GM23338 (cell line): ENCODE measurements at places on chromosomes 4 and X.

DNA sequence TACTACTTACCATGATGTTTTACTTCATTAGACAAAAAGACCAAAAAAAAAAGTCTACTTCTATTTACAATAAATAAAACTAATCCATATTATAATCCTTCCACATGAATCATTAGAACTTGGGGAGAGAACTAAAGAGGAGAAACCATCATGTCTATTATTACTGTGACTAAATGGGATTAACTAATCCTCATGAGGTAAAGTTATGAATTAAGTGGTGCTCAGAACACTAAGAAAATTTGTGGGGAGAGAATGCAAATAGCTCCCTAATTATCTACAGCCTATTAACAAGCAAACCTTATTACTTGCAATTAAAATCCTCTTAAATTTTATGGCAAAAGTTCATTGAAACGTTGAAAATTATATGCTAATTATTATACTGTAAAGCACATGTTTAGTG is 68.8 kb downstream of the MAB21L2 start:
- no peak overlapping the region for H3K27ac ChIP-seq
- no peak for DNase-seq
- no peaks in the 10 kb centered on the region for H3K27me3 ChIP-seq
- no peaks in the 10 kb centered on the region for H3K36me3 ChIP-seq
- no peaks in the 10 kb centered on the region for H3K4me1 ChIP-seq
- no peak overlapping the region for H3K4me3 ChIP-seq

DNA sequence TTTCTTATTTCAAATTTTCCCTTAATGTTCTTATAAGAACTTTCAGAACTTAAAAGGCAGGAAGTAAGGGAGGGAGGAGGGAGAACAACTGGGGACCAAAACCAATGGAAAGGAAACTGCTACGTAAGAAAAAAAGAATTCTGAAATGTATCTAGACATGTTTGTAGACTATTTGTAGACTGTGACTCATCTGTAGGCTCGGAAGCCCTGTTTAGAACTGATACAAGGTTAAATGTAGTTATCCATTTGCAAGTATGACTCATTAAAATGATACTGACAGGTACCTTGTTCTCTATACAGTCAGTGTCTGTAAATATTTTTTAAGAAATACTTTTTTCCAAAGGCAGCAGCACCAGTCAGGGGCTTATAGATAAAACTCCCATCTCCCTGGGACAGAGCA is 202.0 kb downstream of the DHX15 start:
- no peaks in the 10 kb centered on the region for H3K36me3 ChIP-seq
- no peak overlapping the region for H3K27ac ChIP-seq
- H3K4me1 ChIP-seq: no peaks in the 10 kb centered on the region
- DNase-seq: no peak
- H3K27me3 ChIP-seq: no peaks in the 10 kb centered on the region

- H3K27ac ChIP-seq: no peak overlapping the region
- H3K4me1 ChIP-seq: no peaks in the 10 kb centered on the region
These were observed 11.0 kb downstream of the GRIA2 start for GRCh38 chr4:157231525-157231924.

GRCh38 chr4:40918330-40918729 is 168.6 kb downstream of the NSUN7 start:
- peaks cover 10% of the 10 kb centered on the region for H3K4me1 ChIP-seq
- no peak overlapping the region for H3K4me3 ChIP-seq
- no peaks in the 10 kb centered on the region for H3K27me3 ChIP-seq
- peak overlapping the region; percentile 68; the same call in 1 of the 2 replicates for H3K27ac ChIP-seq
- no peak for DNase-seq

DNA sequence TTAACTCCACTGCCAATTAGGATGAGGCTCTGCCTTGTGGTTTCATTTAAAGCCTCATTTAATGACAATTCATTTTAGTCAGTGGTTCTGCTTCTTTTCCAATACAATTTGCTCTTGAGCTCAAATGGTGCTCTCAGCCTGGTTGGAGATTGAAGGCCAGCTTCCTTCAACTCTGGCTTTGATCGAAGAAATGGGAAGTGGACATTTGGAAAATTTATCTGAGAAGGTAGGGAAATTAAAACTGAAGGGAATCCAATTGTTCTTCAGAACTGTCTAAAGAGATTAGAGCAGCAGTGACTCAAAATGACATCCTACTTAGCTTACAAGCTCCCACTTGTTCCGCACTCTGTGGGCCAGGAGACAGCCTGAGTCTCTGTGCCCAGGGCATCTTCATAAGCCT is 206.8 kb downstream of the SMARCA1 start:
- H3K27me3 ChIP-seq: no peaks in the 10 kb centered on the region
- H3K4me3 ChIP-seq: no peak overlapping the region

DNA sequence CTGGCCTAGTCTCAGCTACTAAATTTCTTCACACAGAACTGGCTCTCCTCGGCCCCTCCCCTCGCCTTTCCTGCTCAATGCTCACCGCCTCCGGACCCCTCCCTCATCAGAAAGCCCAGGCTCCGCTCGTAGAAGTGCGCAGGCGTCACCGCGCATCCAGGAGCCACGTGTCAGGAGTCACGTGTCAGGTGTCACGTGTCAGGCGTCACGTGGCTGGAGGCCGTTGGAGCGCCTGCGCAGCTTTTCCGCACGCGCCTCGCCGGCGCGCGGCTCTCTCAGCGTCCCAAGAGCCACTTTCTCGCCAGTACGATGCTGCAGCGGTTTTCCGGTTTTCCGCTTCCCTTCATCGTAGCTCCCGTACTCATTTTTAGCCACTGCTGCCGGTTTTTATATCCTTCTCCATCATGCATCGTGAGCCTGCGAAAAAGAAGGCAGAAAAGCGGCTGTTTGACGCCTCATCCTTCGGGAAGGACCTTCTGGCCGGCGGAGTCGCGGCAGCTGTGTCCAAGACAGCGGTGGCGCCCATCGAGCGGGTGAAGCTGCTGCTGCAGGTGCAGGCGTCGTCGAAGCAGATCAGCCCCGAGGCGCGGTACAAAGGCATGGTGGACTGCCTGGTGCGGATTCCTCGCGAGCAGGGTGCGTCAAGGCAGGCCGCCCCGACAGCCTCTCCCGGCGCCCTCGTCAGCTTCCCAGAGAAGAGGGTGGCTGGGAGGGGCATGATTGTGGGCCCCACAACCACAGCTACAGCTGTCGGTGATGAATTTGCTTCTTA is at the start of gene SLC25A31:
Gene SLC25A31, plus strand, starts transcription at position 259 of the 772 bp plus-strand sequence. Its CDS starts 146 bp downstream, at position 405.
- H3K27me3 ChIP-seq: no peaks in the 10 kb centered on the region
- no peak within 1 kb of the TSS for H3K4me3 ChIP-seq
- no peak within 1 kb of the TSS for H3K27ac ChIP-seq
- H3K36me3 ChIP-seq: no peaks in the 10 kb centered on the region
- peak; percentile 25 for DNase-seq

DNA sequence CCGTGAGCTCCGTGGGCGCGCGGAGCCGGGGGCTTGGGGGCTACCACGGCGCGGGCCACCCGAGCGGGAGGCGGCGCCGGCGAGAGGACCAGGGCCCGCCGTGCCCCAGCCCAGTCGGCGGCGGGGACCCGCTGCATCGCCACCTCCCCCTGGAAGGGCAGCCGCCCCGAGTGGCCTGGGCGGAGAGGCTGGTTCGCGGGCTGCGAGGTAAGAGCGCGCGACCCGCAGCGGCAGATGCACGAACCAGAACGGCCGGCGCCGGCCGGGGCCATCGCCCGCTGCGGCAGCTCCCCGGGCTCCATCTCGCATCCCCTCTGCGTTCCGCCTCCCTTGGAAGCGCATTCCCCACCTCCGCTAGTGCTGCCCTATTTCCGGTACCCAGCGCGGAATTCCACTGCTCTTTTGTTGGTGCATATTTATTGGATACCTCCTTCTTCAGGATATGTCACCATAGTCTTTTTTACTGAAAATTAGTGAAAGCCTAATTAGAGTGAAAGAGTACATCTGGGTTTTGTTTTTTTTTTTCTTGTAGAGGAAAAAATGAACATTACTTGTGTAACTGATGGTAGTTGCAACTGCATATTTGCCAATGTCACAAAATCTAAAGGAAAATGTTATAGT is 797 bp downstream of the PKD2 start:
- peak; percentile 86 for DNase-seq
- H3K4me3 ChIP-seq: peak overlapping the region; percentile 68
- H3K36me3 ChIP-seq: no peaks in the 10 kb centered on the region
- peaks cover 50% of the 10 kb centered on the region for H3K4me1 ChIP-seq
- peaks cover 21% of the 10 kb centered on the region for H3K27me3 ChIP-seq

DNA sequence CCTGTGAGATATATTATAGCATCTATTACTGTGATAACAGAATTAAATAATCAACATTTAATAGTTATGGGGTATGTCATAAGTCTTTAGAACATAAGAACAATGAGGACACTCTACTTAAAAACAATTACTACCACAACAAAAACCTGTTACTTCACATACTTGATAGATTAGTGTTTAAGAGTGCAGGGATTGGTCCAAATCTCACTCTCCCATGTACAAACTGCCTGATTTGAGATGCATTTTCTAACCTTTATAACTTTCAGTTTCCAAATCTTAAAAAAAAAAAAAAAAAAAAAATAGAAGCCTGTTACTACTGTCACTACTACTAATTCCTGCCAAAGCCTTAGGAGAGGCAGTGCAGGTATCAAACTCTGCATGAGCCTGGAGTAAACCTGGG is 5.6 kb downstream of the PCDH18 start:
- peaks cover 16% of the 10 kb centered on the region for H3K4me1 ChIP-seq
- DNase-seq: no peak
- H3K36me3 ChIP-seq: peaks cover 53% of the 10 kb centered on the region
- no peaks in the 10 kb centered on the region for H3K27me3 ChIP-seq

DNA sequence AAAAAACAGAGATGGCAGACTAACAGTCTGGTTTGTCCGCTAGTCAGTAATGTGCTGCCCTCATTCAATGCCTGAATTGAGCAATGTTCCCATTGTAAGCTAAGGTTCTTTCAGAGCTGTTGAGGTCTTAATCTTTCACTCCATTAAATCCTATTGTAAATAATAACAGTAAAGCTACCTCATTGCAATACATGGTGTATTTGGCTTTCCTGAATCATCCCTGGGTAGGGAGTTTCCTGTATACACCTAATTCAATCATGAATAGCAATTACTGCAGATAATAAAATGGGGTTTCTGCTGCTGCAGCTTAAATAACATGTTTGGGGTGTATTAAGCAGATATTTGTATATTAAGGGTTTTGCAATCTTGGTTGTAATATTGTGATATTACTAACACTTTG is 1100.2 kb upstream of the INTU start:
- H3K36me3 ChIP-seq: no peaks in the 10 kb centered on the region
- H3K4me1 ChIP-seq: no peaks in the 10 kb centered on the region
- DNase-seq: no peak
- H3K27me3 ChIP-seq: no peaks in the 10 kb centered on the region

DNA sequence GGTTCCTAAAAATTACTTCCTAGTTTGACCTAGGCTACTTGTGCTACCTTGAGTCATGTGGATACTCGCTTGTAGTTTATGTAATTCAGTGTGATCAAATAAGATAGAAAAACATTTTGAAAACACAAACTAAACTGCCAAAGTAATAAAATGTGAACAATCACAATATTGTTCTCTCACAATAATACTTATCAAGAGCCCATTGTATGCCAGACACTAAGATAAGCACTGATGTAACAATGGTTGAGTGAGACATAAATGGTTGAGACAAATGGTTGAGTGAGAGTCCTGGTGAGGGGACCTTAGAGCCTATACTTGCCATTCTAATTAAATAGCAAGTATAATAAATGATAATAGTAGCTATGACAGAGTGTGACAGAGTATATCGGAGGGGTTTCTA is 41.7 kb downstream of the RFC1 start:
- no peak overlapping the region for H3K4me3 ChIP-seq
- no peak overlapping the region for H3K27ac ChIP-seq
- no peak for DNase-seq
- H3K36me3 ChIP-seq: peaks cover 26% of the 10 kb centered on the region
- H3K4me1 ChIP-seq: no peaks in the 10 kb centered on the region
- H3K27me3 ChIP-seq: no peaks in the 10 kb centered on the region

GRCh38 chr4:186472948-186473347 is 82.4 kb downstream of the MTNR1A start:
- H3K27ac ChIP-seq: no peak overlapping the region
- H3K4me3 ChIP-seq: no peak overlapping the region
- peak; percentile 52 for DNase-seq
- peaks cover 5% of the 10 kb centered on the region; the same call in 1 of the 2 replicates for H3K4me1 ChIP-seq
- no peaks in the 10 kb centered on the region for H3K27me3 ChIP-seq

DNA sequence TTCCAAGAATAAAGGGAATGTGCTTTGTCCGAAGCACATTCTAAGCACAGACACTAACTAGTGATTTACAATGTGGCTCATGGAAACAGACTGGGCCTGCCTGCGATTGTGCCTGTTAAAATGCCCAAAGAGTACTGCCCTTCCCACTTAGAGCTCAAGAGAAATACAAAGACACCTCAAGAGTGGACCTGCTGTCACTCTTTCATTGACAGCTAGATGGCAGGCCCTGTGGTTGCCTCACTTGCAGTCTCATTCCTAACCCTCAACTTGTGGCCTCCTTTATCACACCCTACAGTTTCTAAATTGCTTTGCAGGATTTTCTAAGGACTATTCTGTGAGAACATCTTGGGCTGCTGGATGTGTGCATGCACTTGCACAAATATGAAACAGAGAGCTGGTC is 331.0 kb upstream of the EMCN start:
- H3K4me3 ChIP-seq: no peak overlapping the region
- DNase-seq: peak; percentile 48
- no peaks in the 10 kb centered on the region for H3K27me3 ChIP-seq
- no peak overlapping the region for H3K27ac ChIP-seq
- 0 out of 2 replicates have a peak, but pooled peaks cover 5% of the 10 kb centered on the region for H3K4me1 ChIP-seq

- H3K27me3 ChIP-seq: no peaks in the 10 kb centered on the region
- DNase-seq: no peak
- H3K27ac ChIP-seq: no peak overlapping the region
- peaks cover 11% of the 10 kb centered on the region for H3K4me1 ChIP-seq
These were observed 110.3 kb upstream of the KIT start for GRCh38 chr4:54547299-54548097.

DNA sequence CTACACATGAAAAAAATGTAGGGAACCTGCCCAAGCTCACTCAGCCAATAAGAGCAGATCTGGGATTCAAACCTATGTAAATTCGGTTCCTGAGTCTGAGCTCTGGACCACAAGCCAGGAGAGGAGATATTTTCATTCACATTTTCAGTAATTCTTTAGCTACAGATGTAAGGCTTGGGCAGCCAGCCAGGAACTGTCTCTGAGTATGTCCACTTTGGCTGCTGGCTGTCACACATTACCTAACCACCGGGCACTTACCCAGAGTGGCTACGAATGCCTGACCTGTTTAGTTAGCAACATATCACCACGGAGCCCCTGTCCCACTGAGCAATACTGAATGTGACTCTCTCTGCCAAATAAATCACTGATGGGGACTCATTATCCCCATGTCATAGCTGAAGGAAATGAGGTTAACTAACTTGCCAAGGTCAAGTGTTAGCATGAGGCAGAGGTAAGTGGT is 15.3 kb downstream of the USP46 start:
- peaks cover 58% of the 10 kb centered on the region for H3K4me1 ChIP-seq
- H3K4me3 ChIP-seq: no peak overlapping the region
- H3K36me3 ChIP-seq: no peaks in the 10 kb centered on the region
- DNase-seq: no peak
- H3K27me3 ChIP-seq: no peaks in the 10 kb centered on the region

GRCh38 chr4:188767496-188767895 is 628.3 kb downstream of the TRIML1 start:
- H3K27me3 ChIP-seq: no peaks in the 10 kb centered on the region
- H3K27ac ChIP-seq: no peak overlapping the region
- H3K36me3 ChIP-seq: no peaks in the 10 kb centered on the region
- no peaks in the 10 kb centered on the region for H3K4me1 ChIP-seq
